Cardiac fibroblast (primary cell): ENCODE measurements at places on chromosomes 2 and 18.

DNA sequence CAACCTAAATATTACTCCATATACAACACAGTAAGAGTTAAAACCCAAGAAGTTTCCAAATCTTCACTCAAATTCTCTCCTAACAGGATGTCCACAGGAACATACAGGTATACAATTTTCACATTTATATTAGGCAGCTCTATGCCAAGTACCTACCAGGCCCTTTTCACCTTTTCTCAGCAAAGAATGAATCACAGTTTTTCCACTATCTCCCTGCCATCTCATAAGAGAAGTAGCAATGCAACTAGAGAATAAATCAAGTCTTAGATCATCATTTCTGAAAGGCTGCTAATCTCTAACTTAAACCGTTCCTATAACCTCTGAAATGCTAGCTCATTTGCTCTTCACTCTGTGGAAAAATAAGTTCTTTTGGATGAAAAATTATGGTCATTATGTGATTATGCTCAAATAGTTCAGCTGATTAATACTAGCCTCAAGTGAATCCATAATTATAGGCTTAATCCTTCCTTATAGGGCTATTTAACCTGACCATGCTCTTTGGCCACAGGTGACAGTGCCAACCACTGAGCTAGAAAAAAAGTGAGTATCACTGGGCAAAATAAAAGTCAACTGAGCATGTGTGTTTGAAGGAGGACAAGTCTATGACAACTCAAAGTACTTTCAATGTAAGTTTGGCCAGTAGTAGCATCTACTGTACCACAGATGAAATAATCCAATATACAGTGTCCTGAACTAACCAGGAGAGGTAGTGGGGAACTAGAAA lies 79.7 kb downstream of the COBLL1 start:
- no peak for DNase-seq

GRCh38 chr2:233363744-233364235 lies 9.5 kb downstream of the DGKD start:
- no peak for DNase-seq

GRCh38 chr2:233482616-233483015 lies 84.0 kb downstream of the USP40 start:
- no peak for DNase-seq

DNA sequence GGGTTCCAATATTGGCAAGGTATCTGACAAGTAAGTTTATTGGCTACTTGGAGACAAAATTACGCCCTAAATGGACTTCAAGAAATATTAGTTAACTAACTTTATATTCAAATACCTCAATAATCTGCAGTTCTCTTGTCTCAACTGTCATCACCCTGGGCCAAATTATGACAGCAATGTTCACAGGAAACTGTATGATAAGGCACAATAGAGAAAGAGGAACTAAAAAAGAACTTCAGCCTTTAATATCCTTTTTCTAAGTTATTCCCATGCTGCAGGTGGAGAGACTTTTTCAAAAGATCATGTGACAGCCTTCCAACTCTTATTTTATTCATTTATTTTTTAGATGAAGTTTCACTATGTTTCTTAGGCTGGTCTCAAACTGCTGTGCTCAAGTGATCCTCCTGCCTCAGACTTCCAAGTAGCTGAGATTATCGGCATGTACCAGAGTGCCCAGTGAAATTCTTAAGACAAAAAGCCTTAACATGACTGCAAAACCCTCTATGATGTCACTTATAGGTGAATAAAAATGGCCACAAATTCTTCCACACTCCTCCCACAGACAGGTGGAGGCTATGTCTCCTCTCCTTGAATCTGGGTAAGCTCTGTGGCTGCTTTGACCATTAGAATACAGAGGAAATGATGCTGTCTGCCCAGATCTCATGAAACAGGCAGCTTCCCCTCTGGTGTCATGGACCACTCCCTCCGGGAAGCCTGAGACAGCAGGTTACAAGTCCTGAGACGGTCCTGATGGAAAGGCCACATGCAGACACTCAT lies 211.0 kb downstream of the TGIF1 start:
- DNase-seq: no peak
